Esophagus mucosa (tissue), 1 donor: ENCODE measurements at places on chromosomes 2 and 18. TPM values are rescaled to one million over a fixed set of nuclear protein-coding genes. Genes with fewer than 3 reads are reported as not detected.
A peak's percentile ranks its signal among the peaks of the same experiment; 100 is the strongest.

GRCh38 chr2:239866778-239867177 is 158.4 kb downstream of the NDUFA10 start:
- ATAC-seq, result no peak

- ATAC-seq, result no peak
Observed at GRCh38 chr2:196040218-196040617, 28.4 kb downstream of the DNAH7 start.

DNA sequence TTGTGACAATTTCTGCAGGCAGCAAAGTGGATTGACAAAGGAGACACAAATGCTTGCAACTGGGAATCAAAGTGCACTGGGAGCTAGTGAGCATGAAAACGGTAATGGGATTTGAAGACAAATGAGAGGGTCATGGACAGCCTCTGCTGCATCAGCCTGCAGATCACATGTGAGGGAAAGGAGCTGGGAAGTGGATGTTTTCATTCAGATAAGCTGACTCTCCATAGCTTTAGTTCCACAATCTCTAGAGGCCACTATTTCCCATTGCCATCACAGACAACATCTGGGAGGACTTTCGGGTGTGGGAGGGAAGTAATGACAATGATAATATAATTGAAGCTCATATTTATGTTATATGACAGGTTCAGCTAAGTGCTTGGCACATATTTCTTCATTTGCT is 28.4 kb downstream of the ADCYAP1 start:
- no peak for ATAC-seq

- no peak for ATAC-seq
Observed at GRCh38 chr2:31511376-31511775, 69.4 kb downstream of the SRD5A2 start.

DNA sequence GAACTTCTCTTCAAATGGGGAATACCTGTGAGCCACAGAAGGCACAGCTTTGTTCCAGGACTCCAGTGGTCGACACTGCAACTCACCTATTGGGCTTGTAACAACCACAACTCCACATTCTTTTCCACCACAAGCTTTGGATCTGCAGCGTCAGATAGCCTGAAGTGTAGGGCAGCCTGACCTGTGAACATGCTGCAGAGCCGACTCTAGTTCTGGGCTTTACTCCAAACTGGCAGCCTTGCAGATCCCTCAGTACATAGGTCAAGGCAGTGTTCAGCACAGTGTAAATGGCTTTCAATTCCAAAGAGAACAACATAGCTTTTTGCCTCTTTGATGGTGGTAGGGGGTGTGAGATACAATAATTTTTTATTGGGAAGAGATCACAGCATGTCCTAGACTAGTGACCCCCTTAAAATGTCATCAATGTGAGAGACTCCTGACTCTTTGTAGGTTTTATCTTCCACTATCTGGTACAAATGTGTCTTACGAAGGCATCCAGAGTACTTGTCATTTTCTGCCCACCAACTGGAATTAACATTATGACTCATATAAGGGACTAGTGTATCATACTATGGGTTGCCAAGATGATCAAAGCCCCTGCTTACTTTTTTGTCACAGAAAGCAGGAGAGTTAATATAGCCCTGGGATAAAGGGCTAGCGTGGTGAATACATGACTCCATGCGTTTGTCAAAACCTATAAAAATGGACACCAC is 149.8 kb downstream of the COPS8 start:
- no peak for ATAC-seq

The MGAT4A gene
- total RNA-seq, result 5.6 TPM

DNA sequence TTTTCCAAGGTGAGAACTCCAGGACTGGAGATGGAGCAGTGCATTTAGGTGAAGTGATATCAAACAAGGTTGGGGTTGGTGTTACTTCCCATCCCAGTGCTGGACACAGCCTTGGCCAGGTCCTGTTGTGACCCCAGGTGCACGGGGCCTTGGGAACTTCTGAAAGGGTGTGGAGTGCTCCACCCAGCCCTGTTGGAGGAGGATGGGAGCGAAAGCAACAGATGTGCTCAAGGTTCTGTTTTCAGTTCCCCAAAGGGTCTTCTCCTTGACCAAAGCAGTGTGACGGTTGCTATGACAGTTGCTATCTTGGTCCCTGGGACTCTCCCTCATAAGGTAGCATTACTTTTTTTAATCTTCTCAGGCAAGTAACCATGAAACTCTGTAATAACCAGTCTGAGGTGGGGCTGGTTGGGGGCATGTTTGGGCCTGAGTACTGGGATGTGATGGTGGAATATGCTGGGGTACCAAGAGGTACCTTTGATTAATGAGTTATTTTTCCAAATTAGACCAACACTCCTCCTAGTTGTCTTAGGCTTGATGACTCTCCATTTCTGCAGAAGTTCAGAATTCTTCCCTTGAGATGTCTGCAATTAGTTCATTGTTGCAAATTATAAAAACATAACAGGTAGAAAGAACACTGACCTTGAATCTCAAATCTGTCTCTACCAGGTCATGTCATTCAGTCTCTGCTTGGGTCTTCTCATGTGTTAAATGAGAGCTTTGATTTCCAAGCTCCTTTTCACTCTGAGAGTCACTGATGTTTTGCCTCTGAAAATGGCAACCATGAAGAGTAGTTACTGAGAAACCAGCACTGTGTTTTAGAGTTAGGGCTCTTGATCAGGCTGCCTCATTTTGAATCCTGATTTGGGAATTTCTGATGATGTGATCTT is 154.5 kb downstream of the RPIA start:
- ATAC-seq, result peak; percentile 52

DNA sequence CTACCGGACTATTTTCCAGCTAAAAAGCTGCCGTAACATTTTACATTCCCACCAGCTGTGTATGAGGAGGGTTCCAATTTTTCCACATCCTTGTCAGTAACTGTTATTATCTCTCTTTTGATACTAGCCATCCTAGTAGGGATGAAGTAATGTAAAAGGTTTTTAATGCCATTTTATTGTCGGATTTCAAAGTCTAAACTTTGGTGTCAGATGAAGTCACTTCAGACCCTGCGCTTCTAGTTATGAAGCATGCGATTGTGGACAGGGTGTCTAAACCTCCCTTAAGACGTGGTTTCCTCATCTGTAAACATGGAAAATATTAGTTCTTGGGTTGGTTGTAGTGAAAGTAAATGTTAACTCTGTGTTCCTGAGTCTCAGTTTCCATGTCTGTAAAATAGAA is 4.7 kb downstream of the DGKD start:
- ATAC-seq, result no peak

The SLC9A2 gene
- total RNA-seq, result 0.20 TPM

GRCh38 chr2:46811379-46812310 is 104.0 kb downstream of the MCFD2 start:
- no peak for ATAC-seq

GRCh38 chr2:227888289-227888688 is 16.9 kb downstream of the DAW1 start:
- no peak for ATAC-seq

The SPAG16 gene
- total RNA-seq, result 19.8 TPM

GRCh38 chr2:58039170-58039611 is 7.4 kb upstream of the VRK2 start:
- no peak for ATAC-seq

The PREPL gene
- total RNA-seq, result 15.7 TPM

The EDAR gene
- total RNA-seq, result 4.8 TPM

The CGREF1 gene
- 0.96 TPM for total RNA-seq

GRCh38 chr2:177893880-177894279 is 178.7 kb downstream of the PDE11A start:
- no peak for ATAC-seq

DNA sequence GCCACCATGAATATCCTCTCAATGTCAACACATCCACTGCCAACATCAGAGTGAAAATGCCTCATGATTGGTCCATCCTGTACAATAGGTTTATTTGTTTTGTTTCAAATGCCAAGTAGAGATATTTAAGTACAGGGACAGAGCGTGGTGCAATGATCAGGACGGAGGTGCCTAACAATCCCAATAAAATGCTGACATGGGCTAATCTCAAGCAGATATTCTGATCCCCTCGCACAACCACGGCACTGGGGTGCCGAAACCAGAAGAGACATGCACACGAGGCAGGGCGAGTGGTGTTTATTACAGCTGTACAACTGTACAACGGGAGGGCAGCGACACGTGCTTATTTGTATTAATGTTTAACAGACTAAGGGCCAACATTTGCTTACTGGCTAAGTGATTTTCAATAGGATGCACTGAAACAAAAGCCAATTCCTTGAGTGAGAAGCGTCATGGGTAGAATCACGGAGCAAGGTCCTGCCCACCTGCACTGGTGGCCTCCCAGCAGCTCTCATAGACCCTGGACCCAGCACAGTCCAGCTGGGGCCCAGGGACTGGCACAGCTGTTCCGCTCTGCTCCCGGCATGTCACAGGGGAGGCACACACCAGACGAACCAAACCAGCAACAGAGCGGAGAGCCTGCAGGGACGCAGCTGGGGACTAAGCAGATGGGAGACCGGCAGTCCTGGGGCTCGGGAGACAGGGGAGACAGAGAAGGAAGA is 101.4 kb downstream of the HDAC4 start:
- ATAC-seq, result no peak

DNA sequence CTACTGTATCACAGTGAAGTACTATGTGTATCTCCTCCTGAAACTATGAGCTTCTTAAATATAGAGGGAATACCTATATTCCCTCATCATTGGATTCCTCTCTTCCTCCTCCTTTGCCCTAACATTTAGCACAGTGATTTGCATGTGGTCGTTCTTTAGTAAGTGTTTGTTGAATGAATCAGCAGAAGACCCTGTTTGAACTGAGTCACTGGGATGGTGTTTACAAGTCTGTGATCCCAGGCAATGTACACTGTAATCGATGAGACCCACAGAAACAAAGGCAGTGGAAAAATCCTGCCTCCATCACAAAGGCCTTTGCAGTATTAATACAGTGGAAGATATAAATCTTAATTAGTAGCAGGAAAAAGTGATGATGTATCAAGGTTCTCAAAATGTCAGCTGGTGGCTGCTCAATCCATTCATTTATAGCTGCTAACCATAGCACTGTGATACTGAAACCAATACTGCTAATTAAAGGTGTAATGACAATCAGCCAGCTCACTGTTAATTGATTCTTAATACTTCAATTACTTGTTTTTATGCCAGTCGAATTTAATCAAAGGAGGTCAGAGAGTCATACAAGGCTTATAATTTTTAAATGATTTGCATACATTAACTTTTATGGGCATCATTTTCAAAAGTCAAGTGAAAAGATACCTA is 20.8 kb upstream of the MYO3B start:
- ATAC-seq, result no peak

The CARF gene
- 6.6 TPM for total RNA-seq

DNA sequence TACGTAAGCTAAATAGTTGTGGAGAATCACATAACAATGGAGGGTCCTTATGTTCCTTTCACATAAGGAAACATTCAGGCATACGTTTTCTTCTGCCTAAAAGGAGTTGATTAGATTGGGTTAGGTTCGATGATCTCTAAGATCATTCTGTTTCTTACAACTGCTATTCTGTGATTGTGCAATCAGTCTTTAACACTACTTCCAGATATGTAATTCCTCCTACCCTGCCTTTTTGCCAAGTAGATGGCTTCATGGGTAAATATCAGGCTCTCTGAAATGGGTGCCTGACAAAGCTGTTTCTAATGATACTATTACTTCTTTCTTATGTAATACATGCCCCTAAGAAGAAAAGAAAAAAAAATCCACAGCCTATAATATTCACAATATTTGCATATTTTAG is 321.5 kb downstream of the XIRP2 start:
- no peak for ATAC-seq

GRCh38 chr18:10863026-10863425 is 286.3 kb downstream of the PIEZO2 start:
- ATAC-seq, result no peak

- ATAC-seq, result no peak
Observed at GRCh38 chr18:3906116-3906750, 456.3 kb downstream of the TGIF1 start.

- ATAC-seq, result no peak
Observed at GRCh38 chr2:158273791-158274190, 172.1 kb downstream of the UPP2 start.

The SERPINB13 gene
- total RNA-seq, result 281 TPM

DNA sequence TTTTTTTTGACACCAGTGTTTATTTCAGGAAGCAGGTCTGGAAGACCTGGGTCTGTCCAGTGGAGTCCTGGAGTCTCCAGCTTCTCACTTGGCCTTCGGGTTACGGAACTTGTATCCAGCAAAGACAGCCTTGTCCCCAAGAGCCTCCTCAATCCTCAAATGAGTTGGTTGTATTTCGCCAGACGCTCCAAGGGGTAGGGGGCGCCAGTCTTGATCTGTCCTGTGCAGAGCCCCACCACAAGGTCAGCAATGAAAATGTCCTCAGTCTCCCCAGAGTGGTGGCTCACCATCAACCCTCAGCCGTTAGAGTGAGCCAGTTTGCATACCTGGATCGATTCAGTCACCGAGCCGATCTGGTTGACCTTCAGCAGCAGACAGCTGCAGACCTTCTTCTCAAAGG is 21.9 kb downstream of the ASXL2 start:
- no peak for ATAC-seq

- peak; percentile 81 for ATAC-seq
Observed at GRCh38 chr2:177332026-177332991, 60.3 kb upstream of the AGPS start.

DNA sequence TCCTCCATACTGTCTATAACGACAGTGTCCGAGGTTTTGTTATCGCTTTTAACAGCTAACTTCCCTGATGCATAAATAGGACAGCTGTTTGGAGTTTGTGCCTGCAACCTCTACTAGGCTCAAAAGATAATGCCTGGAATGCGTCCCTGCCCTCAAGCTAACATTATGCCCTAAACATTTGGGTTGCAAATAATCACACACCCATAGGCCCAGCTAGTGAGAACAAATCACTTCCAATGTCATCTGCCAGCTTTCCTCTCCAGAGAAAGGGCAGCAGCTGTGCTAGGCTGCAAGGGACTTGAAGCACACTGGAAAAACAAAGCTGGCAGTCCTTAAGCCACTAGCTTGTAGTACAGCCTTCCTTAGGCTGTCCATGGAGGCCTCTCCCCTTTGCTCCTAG is 201.8 kb upstream of the LYPD1 start:
- no peak for ATAC-seq

DNA sequence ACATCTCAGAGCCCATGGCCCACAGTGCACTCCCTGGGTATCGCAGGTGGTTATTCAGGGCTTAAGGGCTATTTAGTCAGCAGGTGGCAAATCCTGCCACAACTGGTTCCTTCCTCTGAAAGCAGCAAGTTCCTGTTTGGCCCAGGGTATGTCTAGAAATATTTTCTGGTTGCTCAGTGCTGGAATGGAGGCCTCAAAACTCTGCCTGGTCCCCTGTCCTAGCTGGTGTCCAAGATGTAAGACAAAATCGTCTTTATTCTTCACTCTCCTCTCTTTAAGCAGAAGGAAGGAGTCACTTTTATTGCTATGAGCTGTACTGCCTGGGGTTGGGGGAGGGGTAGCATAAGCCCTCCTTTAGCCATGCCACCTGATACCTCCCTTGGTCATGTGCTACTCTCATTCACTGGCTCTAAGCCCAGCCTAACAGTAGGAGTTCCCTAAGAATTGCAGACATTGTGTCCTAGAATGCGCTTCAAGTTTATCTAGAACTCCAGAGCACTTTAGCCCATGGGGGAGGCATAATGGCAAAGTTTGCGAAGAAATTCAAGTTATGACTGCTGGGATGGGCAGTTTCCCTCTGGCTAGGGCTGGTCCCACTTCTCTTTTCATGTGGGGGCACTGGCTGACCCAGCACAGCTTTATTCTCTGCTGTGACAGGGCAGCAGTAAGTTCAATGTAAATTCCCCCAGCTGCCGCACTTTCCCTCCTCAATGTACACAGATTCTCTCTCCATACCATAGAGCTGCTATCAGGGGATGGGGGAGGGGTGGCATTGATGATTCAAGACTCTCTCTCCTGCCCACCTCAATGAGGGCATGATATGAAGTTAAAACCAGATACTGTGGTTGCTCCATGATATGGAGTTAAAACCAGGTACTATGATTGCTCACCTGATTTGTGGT is 27.1 kb upstream of the CWC22 start:
- ATAC-seq, result peak; percentile 66
